GM12865 (cell line): ENCODE measurements at places on chromosomes 7 and 10.

DNA sequence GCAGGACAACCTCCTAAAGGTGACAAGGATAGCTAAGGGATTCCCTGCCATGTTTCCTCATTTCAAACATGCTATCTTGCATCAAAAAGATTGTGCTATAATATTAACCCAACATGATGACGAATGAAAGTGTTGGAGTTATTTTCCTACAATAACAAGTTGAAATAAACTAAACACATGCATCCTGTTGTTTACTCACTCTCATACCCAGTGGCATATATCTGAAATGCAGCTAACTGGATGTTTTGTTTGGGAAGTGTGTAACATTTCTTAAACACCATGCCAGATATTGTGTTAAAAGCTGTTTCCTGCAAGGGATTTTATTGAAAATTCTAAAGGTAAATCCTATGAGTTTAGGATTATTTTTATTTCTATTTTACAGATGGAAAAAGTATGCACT, 139.6 kb downstream of the TFPI2 start:
- DNase-seq, result no peak

- peak; percentile 5 for DNase-seq
Measured at GRCh38 chr7:43392638-43393330, 190.1 kb upstream of the STK17A start.

GRCh38 chr7:86788948-86789347, 145.2 kb downstream of the GRM3 start:
- peak; percentile 28 for DNase-seq

DNA sequence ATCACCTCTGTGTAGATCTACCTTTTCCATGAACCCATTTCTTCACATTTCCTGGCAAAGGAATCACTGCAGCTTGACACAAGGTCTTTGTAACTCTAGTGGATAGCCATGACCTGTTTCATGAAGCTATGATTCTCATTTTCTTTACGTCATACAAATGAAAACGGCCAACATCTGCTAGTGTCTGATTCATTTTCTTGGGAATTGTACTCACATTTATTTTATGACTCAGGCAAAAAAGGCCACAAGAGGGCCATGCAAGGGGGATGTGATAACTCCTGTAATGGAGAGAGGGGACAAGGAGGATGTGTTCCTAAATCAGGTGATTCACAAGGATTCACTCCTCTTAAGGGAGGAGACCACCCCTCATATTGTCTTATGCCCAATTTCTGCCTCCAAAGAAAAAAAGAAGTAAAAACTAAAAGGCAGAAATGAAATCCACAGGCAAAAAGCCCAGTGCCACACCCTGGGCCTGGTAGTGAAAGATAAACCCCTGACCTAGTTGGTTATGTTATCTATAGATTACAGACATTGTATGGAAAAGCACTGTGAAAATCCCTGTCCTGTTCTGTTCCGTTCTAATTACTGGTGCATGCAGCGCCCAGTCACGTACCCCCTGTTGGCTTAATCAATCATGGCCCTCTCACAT, 249.9 kb downstream of the IPMK start:
- no peak for DNase-seq

DNA sequence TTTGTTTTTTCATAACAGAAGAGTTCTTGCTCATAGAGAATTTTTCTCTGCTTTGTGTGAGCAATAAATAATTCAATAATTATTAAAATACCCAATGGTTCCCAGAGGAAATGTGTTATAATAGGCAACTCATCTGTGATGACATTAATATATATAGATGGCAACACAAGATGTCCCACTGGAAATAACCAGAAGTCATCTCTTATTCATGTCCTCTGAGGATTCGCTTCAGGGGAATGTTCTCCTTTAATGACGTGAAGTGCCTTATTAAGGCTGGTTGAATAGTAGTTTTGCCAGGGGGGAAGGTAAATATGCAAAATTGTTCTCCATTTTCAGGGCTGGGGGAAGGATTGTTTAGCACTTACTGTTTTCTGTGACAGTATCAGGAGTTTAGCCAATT, 3.1 kb downstream of the SLC39A12 start:
- DNase-seq, result no peak

- no peak for DNase-seq
Measured at GRCh38 chr10:119166564-119166963, 1.1 kb upstream of the SFXN4 start.

DNA sequence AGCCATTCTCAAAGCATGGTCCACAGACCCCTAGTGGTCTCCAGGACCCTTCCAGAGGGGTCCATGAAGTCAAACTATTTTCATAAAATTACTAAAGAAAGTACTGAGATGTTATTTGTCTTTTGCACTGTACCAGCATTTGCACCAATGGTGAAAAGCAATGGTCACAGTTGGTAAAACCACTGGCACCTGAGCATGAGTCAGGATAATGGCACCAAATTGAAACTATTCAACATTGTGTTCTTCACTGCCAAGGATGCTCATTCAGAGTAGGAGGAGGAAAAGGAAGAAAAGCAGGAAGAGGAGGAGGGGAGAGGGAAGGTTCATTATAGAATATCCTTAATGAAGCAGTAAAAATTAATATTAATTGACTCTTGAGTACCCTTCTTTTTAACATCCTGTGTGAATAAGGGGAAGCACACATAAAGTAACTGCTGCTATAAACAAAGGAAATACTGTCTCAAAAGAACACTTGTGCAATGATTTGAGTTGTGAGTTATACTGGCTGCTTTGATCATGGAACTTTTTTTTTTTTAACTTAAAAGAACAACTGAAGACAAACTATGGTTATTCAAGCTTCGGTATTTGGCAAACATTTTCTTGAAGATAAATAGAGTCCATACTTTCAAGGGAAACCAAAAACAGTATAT, 60.2 kb downstream of the MPP7 start:
- DNase-seq, result no peak

DNA sequence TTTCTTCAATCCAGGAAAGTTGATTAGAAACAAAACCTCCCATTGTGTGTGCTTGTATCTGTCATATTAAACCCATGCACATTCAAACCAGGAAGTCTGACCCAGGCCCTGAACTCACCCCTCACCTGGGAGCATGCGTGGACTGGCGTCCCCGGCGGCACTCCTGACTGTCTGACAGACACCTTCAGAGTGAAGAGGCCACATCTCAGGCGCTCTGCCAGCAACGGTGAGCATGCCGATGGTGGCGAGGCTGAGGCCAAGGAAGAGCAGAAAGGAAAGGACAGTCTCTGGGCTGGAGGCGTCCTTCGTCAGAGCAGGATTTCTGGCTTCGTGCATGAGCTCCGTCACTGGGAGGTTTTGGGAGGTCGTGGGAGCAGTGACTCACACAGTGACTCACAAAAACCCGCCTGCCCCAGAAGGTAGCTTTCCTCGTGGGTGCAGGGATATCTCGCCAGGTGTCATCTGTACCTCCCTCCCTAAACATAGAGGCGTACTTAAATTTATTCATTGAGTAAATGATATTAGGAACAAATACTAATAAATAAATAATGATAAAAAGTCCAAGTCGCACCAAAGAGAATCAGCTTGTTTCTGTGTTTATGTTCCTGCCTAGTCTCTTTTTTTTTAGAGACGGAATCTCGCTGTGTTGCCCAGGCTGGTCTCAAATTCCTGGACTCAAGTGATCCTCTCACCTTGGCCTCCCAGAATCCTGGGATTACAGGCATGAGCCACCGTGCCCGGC, 13.5 kb downstream of the IQCE start:
- no peak for DNase-seq

GRCh38 chr7:7414791-7415603, 120.7 kb downstream of the COL28A1 start:
- no peak for DNase-seq

DNA sequence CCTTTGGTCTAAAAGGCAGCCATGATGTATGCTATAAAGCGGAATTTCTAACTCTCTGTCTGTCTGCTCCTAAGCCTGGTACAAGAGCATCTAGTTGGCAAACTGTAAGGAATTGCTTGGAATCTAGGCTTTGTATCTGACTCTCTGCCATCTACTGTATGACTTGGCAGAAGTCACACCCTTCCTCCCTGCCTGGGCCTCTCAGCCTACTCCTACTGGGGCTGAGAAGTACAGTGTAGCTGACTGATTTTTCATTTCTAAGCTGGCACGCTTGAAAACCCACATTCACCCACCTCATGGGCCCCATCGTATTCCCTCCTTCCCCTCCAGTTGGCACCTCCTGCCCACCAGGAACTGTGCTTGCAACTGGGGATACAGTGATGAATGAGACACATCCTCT, 435.2 kb downstream of the PLXNA4 start:
- no peak for DNase-seq

GRCh38 chr10:110422548-110422947, 75.2 kb upstream of the DUSP5 start:
- no peak for DNase-seq

DNA sequence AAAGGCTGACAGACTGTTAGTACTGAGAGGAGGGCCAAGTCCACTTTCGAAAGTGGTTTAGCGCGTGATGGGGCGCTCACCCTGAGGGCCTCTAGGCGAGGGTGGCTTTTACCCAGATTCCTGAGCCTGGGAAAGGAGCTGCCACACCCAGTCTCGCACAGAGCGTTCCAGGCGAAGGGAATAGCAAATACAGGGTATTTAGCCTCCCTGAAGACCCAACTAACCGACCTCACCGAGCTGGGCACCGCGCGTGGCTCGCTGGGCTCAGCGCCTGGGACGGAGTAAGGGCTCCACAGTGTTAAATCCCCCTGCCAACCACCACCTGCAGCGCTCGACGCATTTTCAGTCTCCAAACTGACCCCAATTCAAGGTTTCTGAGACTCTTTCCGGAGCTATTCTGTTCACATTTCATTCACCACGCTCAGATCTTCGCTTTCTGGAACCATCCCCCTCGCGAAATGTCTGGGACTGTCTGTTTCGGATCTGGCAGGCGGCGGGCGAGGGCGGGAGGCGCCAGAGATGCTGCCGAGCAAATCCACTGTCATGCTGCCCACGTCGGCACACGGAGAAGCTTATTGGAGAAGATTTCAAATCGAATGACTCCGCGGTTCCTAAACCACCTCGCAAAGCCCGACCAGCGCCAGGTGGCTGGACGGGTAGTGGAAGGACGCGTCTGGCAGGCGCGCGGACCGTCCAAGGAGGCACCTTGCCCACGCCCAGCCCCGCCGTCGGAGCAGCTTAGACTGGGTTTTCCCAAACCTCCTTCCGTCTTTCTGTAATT, 1.4 kb upstream of the OSBPL3 start:
- peak; percentile 77 for DNase-seq

DNA sequence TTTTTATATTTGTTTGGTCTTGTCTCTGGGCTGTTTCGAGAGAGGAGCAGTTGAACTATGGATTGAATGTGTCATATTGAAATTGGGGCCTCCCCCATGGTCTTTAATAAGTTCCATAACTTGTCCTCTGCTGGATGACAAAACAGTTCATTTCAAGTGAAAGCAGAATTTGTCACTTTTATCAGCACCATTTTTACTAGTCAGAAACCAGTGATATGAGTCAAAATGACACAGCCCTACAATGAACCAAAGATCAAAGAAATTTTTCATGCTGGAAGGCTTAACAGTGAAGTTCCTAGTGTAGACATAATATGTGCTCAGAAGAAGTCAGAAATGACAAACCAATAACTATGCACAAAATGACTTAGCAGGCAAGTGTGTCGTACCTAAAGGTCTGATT, 133.6 kb upstream of the VWC2 start:
- DNase-seq, result no peak

DNA sequence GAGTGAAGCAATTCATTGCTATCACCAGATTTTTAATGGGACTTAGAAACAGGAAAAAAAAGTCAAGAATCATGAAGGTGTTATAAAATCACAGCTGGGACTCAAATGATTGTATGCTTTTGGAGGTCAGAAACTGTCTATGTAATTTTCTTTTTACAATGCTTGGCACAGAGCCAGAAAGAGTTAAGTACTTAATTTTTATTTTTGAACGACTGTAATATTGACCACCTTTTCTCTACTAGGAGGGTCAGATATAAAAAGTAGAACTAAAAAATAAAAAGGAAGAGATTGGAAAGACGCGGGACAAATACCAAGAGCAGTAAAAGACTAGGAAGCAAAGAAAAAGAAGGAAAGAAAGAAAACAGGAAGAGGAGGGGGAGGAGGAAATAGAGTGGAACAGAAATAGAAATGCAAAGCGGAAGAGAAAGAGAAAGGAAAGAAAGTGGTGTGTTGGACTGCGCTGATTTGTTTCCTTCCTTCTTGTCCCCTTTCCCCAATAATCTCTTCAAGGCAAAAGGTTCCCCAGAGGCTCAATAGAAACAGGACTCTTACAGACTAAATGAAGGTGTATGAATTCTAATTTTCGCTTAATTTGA, 23.2 kb upstream of the C1GALT1 start:
- DNase-seq, result peak; percentile 8

DNA sequence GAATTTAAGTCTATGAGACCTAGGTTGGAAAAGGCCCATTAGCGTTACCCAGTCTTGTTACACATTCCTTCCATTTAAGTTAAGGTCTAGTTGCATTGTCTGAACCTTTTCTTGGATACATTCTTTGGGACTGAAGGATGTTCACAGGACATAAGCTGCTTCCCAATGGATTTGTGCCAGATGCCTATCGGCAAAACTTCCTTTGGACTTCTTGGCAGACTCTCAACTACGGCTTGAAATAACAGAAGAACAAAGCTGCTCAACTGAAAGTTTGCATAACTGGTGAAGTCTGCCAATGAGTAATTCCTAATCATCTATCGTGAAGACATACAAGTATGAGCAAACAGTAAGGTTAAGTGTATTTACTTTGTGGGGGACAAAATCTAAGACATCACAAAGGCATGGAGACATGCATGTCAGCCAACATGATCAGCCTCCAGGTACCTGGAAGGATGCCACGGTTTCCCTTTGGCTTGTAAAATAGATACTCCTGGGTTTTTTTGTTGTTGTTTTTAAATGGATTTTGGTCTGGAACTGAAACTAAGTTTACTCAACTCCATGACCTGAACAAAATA, 35.4 kb downstream of the MALSU1 start:
- no peak for DNase-seq

GRCh38 chr7:70380421-70381015, 751.4 kb upstream of the GALNT17 start:
- no peak for DNase-seq

GRCh38 chr10:88920198-88920597, 32.4 kb downstream of the ACTA2 start:
- DNase-seq, result no peak
